ENCODE measurements at places on chromosomes 2 and 18. TPM values are rescaled to one million over a fixed set of nuclear protein-coding genes. Genes with fewer than 3 reads are reported as not detected.

Gene DLX1
- 0.44 TPM for total RNA-seq

Gene RGPD4
- not detected for total RNA-seq

DNA sequence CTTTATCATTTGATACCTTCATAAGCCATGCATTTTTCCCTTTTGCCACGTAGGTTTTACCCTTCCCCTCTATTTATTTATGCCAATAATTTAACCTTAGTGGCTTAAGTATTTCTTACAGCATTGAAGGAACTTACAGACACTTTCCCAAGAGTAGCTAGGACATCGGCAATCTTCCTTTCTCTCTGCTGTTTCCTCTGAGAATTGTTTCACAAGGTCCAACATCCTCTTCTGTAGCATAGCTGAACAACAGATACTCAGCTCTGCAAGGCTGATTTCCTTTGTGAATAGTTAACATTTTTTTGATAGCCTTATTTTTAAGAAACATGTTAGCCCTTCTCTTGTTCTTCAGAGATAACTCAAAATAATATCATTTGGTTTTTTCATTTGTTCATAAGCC lies 1.1 kb upstream of the GCA start:
- DNase-seq = no peak

GRCh38 chr2:36369163-36369562 lies 13.6 kb downstream of the CRIM1 start:
- DNase-seq = no peak

DNA sequence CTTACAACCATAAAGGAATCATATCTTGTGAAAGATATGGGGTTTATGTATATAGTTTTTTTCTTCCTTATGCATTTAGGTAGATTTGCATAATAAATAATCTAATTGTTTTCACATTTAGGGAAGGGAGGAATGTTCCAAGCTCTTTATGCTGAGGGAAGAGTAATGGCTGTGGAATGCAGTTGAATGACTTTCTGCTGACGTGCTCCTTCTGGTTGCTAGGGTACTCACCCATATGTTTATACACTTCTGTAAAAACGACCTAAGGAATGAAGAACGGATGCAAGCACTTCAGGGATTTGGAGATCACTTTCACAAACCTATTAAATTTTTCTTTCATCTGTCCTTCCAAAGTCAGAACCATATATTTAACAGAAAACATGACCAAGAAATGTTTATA lies 29.2 kb upstream of the PPP4R1 start:
- DNase-seq = no peak

- no peak for DNase-seq
These were observed 73.6 kb upstream of the CYP1B1 start for GRCh38 chr2:38149531-38149930.

DNA sequence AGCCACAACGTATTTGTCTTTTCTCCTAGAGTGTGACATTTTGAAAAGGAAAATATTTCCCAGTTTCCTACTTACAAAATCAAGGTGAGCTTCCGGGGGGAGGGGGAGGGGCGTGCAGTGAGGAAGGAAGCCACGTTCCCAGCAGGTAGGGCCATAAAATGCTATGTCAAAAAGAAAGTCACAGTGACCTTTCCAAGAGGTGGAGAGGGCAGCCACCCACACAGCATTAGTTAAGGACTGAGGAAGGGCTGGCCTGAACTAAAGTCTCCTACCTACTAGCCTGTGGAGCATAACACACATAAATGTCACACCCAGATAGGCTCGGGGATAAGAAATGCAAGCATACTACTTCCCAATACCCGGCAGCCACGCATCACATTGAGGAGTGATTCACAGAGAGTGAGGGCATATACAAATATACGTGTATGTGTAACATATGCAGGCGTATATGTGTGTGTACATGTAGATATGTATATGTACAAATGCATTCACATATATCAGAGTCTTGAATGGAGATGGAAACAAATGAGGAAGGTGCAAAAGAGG lies 191.1 kb downstream of the STK39 start:
- DNase-seq = no peak

- DNase-seq = no peak
These were observed 20.8 kb downstream of the PTPN18 start for GRCh38 chr2:130376433-130377293.

Gene CERS6
- total RNA-seq = 38.0 TPM

- DNase-seq = no peak
These were observed 117.5 kb downstream of the ACVR1 start for GRCh38 chr2:157758586-157758985.

DNA sequence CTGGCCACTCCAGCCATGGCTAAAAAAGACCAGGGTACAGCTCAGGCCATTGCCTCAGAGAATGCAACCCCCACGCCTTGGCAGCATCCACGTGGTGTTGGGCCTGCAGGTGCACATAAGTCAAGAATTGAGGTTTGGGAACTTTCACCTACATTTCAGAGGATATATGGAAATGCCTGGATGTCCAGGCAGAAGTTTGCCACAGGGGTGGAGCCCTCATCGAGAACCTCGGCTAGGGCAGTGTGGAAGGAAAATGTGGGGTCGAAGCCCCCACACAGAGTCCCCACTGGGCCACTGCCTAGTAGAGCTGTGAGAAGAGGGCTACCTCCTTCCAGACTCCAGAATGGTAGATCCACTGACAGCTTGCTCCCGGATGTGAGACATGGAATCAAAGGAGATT lies 477.3 kb downstream of the LPIN1 start:
- no peak for DNase-seq

DNA sequence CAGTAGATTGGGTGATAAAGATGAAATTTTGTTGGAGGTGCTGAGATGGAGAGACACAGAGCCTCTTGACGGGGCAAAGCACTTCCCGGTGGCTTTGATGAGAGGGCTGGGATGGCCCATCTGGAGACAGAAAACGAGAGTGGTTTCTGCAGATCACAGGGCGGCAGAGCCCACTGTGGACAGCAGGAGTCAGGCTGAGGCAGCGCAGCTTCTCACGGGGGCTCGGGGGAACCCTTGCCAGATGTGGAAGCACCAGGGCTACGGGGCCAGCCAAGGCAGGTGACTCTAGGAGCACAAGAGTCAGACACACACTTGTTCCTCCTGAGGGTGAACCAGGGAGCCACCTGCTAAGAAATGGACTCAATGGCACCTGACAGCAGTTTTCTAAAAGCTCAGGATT lies 78.5 kb downstream of the TPO start:
- DNase-seq = no peak

DNA sequence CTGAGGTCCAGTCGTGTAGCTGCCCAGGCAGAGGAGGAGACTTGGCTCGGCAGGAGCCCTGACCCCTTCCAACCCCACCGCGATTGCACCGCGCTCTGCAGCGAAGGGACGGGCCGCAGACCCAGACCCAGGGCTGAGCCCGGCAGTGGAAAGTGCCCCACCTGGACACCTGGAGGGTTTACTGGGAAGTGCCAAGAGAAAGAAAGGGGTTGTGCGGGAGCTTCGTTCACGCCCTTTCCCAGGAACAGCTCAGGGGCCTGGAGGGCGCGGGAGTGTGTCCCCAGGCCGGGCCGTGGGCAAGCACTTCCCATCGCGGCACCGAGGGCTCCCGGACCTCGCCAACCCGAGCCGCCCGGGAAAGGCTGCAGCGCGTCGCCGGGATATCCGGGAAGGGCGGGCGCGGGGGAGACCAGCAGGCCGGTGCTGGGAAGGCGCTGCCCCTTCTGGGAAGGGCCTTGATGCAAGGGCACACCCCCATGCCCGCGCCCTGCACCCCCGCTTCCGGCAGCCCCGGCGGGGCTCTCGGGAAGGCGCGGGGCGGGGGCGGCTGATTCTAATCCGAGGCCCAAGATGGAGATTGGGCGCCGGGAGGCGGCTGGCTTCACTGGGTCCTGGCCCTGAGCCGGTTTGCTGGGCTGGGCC lies 36.1 kb upstream of the MRPL33 start:
- peak; percentile 46 for DNase-seq

GRCh38 chr2:21250673-21251072 lies 126.9 kb downstream of the TDRD15 start:
- DNase-seq = no peak

Gene CLK1
- 141 TPM for total RNA-seq
